ENCODE measurements at places on chromosomes 6 and 20.

- no peak for DNase-seq
Measured at GRCh38 chr20:6868861-6869260, 101.4 kb downstream of the BMP2 start.

- no peak for DNase-seq
Measured at GRCh38 chr6:138956244-138956924, 31.7 kb downstream of the REPS1 start.

DNA sequence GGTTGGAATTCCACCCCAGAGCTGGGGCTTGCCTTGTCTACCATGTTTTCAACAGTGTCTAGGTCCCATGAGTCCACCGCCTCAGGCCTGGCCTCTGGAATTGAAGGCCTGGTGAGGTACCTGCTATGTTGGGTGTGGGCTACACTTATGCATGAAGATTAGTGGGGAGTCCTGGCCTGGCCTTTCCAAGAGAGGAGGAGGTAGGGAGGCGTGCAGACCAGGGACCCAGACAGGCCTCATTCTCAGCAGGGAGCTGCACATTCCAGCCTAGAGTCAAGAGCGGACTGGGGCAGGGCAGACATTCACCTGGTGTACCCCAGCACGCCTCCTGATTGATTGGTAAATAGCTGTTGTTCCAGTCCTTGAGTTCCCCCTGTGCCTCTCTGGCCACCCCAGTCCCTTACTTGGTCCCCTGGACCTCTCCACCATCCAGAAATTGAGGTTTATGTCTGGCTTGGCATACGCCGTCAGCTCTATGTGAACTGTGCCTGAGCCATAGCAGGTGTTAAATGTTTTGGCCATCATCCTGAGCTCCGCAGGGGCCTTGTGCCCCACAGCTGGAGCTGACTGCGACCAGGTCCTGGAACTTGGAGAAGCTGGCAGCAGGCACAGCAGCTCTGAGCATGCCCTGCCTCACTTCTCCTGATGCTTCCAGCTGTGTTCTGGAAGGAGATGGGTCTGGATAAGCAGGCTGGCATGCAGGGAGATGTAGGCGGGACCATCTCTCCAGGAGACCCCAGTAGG lies 8.2 kb upstream of the VEGFA start:
- DNase-seq = no peak

GRCh38 chr20:4412216-4412615 lies 309.5 kb upstream of the PRND start:
- DNase-seq = no peak

DNA sequence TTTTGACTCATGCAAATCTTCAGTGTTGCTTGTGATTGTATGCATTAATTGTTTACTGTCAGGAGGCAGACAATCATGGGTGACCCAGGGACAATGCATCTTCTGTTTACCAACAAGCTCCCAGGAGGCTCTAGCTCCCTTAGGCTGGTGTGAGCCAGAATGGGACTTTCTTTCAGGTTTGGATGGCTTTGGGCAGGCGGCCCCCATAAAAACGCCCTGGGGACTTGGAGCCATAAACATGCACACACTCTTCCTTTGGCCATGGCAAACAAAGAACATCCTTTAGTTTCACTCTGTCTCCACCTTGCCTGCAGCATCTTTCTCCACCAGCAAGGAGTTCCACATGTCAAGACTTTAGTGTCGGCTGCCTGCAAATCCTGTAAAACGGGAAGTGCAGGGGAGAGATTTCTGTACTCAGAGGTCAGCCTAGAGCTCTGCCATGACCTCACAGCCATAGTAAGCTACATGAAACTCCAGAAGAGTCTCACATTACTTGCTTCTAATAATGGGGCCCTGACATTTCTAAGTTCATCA lies 127.6 kb downstream of the MAP3K7 start:
- no peak for DNase-seq

DNA sequence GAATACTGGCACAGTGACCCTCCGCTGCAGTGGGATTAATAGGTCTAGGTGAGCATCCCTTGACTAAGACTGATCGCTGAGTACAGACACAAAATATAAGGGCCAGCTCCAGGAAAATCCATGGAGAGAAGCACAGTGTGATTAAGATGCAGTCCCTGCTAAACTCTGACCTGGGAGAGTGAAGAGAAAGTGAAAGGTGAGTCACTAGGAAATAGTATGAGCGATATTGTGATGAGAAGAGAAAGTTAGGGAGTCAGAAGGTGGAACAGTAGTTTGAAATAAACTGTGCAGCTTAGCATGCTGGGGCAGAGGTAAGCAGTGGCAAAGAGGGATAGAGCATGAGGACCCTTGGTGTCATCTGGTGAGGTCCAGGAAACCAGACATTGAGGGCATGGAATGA lies 278.6 kb upstream of the MAP3K7 start:
- no peak for DNase-seq

DNA sequence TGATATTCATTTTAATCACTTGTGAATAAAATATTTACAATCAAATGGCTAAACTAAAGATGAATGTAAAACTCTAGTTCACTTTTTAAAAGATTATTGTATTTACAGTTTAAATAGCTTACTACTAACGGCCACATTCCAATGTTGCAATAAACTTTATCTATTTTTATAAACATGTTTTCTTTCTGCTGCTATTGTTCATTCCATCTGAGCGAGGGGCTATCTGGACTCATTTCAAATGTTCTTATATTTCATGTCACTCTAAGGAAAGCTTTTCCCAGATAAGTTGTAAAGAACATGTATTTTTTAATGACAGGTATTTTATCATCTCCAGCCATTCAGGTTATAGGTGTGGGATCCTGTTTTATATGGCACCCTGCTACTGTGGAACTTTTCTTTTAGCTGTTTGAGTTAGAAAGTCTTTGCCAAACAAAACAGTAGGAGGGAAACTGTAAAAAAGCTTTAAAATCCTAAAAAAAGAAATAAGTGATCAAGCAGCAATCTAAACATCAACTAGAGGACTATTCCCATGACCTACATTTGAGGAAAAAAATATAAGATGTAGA lies 42.5 kb downstream of the HMGCLL1 start:
- DNase-seq = no peak

Measured in stimulated activated CD8-positive, alpha-beta memory T cell treated with anti-CD3 and anti-CD28 coated beads, Interleukin-4, amount 100 ng/mL, for 4 hours (primary cell).